Activated CD4-positive, CD25-positive, alpha-beta regulatory T cell treated with anti-CD3 and anti-CD28 coated beads, Interleukin-2, amount 50 U/mL, for 16 hours (primary cell): ENCODE measurements at places on chromosomes 13 and 19.

DNA sequence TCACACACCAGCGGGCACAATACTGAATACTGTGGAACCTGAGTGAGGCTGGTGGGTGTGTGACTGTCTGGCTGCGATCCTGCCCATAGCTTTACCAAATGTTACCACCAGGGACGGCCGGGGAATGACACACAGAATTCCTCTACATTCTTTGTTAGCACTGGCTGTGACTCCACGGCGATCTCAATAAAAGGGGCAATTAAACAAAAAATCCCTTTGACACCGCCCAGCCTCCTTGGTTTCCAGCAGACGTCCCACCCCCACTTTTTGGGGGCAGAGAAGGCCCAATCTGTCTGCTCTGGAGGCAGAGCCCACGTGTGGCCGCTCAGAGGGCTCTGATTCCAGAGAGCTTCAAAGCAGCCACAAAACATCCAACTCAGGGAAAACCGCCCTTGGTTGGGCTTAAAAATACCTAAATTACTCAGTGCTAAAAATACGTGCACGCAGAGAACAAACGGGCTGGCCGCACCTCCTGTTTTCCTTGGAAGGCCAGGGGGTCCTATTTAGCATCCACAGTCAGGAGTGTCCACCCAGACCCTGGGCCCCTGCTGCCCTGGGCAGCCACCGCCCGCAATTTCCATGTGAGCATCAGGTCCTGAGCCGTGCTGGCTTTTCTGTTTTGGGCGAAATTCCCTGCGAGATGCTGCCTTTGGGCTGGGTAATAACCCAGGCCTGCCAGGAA lies 47.8 kb downstream of the GADD45B start:
- DNase-seq = no peak

DNA sequence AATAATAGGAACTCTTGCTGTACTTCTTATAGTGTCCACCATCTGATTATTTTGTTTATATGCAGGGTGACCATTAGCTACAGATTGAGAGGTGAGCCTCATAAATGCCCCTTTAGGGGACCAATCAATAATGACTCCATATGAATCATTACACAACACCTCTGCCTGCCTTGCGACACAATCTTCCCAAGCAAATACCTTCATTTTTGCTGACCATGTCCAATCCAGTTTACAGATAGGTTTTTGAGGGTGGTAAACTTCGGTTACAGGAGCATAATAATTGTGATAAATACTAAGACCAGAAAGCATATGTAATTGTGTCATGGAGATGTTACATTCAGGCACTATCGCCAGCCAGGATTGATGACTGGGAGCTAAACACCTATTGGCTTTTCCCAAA lies 23.6 kb upstream of the IL17D start:
- no peak for DNase-seq

DNA sequence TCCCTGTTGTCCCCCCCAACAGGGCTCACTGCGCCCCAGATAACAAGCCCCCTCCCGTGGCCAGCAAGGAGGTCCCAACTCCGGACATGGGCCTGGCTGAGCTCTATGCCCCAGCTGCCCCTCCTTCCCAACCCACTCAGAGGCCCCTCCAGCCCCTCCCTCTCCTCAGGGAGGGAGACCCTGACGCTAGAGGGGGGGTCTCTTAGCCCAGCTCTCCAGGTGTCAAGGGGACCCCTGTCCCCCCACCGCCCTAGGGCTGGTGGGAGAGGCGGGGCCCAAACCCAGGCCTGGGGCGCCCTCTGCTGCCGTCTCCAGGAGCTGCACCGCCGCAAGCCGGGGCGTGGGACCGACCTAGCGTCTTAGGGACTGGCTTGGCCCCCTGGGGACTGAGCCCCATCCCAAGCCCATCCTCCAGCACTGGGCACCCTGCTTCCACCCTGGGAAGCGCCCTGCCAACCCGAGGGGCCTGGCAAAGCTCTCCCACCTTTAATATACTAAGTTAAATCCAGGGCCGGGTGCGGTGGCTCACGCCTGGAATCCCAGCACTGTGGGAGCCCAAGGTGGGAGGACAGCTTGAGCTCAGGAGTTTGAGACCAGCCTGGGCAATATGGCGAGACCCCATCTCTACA lies 1.4 kb downstream of the GRIN3B start:
- DNase-seq = no peak

- no peak for DNase-seq
Observed at GRCh38 chr13:45575830-45576180, 39.7 kb downstream of the ERICH6B start.

GRCh38 chr13:77807431-77808135 lies 110.1 kb downstream of the SLAIN1 start:
- DNase-seq = no peak
